ENCODE measurements at places on chromosomes 4 and X. TPM values are rescaled to one million over a fixed set of nuclear protein-coding genes. Genes with fewer than 3 reads are reported as not detected.

GRCh38 chr4:7653510-7654369 lies 219.0 kb upstream of the PSAPL1 start:
- DNase-seq, result no peak

DNA sequence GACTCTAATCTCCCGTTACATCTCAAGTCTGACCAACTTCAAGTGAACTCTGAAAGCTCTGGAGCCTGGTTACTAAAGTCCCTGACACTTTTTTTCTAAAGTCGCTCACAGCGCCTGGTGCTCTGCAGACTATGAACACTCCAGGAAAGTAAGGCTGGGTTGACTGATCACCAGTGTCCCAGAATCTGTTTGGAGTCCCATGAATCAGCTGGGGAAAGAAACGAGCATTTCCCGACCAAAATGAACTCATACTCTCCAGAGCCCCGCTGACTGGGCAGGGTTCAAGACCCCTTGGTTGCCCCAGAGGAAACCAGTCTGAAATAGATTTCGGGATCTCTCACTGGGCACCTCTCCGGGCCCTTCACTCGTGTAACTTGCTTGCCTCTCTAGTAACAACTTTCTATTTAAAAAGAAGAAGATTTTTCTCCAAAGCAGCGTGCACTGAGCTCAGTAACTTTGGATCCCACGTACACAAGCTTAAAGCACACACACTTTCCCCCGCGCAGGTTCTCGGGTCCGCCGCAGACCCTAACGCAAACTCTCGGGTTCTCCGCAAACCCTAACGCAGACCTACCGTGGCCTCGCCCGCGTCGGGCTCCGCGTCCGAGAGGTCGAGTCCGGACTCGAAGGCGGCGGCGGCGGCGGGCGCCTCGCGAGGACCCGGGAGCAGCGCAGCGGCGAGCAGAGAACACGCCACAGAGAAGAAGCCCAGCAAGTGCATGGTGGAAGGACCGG lies 964 bp downstream of the VEGFC start:
- no peak for DNase-seq

DNA sequence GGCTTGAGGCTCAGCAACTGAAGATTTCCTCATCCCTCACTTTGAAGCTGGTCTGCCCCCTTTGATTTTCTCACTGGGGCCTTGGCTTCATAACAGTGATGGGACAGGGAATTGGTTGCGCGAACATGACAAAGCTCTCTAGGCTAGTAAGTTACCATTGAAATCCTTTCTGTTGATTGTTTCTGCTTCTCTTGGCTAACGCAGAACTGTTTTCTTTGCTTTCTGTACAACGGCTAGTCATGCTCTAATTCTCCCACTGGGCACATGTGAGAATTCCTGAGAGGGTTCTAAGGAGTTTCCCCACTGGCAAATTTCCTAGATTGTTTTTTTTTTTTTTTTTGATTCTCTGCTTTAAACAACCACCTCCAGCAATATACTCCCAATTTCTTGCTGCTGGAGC lies 738.6 kb downstream of the PCDH7 start:
- DNase-seq, result no peak

Gene PAK3
- 0.38 TPM for total RNA-seq

DNA sequence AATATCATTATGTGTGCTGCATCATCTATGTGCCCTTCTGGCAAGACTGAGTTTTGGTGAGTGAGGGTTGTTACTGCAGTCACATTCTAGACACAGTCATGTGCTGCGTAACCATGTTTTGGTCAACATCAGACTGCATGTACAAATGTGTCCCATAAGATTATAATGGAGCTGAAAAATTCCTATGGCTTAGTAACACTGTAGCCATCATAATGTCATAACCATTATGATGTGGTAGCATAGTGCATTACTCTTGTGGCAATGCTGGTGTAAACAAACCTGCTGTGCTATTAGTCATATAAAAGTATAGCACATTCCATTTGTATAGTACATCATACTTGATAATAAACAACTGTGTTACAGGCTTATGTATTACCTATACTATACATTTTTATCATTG lies 198.1 kb upstream of the NUDT6 start:
- DNase-seq, result no peak

DNA sequence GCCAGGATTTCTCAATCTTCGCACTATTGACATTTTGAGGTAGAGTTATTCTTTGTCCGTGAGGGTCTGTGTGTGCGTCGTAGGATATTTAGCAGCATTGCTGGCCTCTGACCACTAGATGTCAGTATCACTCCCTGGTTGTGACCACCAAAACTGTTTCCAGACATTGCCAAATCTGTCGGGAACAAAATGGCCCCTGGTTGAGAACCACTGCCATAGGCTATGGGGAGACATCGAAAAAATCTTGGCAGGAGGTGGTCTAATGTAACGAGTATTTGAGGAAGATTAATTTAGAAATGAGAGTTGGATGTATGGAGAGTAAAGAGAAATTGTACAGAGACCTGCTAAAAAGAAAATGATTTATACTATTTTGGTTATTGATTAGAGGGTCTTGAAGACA lies 108.4 kb downstream of the DOCK11 start:
- no peak for DNase-seq

Gene GLRB
- 0.10 TPM for total RNA-seq

DNA sequence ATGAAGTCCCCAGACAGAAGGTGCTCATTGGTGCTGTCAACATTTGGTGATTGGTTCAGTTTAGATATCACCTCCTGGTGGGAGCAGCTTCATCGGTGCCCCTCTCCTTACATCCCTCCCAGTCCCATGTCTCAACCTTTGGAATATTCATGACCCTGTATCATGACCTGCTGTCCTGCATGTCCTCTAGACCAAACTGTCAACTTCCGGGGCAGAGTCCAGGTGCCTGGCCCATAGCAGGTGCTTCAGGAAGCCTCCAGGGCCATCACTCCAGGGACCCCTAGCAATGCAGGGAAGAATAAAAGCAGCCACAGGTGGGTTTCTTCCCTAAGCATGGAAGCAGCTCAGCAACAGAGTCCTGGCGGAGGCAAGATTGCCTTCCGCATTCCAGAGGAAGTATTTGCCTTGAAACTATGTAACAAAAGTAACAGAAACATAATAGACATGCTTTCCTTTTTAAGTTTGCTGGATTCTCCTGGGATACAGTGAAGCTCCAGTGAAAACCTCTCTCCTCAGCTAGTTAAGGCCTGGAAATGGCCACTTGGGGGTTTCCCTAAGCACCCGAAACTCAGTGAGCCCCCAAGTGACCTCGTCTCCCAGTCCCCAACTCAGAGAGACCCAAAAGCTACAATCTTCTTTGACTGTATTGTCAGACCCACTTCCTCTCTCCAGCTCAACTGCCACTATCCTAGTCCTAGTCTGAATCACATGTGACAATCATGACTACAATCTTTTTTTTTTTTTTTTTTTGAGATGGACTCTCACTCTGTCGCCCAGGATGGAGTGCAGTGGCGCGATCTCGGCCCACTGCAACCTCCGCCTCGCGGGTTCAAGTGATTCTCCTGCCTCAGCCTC lies 1.3 kb upstream of the ATP6AP1 start:
- DNase-seq, result no peak

Gene ADH7
- total RNA-seq, result not detected
